ENCODE measurements at places on chromosomes 1 and 21.

- DNase-seq = no peak
Measured at GRCh38 chr21:37389456-37389855, 22.9 kb downstream of the DYRK1A start.

DNA sequence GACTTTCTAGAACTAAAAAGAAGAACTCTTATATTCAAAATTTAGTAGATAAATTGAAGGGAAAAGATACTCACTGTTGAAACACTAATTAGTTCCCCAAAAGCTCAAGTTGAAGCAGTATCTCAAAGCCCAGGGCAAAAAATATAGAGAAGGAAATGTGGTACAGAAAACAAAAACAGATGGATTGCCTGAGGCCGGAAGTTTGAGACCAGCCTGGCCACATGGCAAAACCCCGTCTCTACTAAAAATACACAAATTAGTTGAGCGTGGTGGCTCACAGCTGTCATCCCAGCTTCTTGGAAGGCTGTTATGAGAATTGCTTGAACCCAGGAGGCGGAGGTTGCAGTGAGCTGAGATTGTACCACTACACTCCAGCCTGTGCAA, 36.0 kb downstream of the FAM177B start:
- no peak for DNase-seq

DNA sequence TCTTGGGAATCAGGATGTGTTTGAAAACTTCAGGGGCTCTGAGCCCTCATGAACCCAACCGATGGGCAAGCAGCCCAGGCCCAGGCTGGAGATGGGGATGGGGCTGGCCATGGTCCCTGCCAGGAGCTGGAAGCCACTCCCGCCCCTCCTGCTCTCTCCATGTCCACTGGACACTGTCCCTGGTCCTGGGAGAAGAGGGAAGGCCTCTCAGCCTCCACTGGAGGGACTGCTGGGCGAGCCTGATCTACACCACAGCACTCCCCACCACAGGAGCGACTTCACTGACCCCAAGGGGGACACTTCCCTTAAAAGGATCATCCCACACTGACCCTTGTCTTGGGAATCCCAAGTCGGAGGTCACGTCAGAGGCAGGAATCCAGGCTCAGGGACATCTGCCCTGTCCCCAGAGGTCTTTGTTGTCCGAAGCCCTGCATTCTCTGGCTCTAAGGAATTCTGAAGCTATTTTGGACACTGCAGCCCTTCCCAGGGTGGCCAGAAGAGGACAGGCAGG, 16.9 kb upstream of the COL18A1 start:
- no peak for DNase-seq

GRCh38 chr21:21241391-21241790, 243.2 kb downstream of the NCAM2 start:
- no peak for DNase-seq

Measured in NCI-H2029 treated with DMSO at 0.1 percent for 48 hours (cell line).